ENCODE measurements at places on chromosomes 3 and 15. TPM values are rescaled to one million over a fixed set of nuclear protein-coding genes. Genes with fewer than 3 reads are reported as not detected.

Gene CDHR4
- total RNA-seq, result not detected

- H3K4me1 ChIP-seq, result no peaks in the 10 kb centered on the region
- no peak overlapping the region for H3K4me3 ChIP-seq
- H3K27me3 ChIP-seq, result peaks cover 9% of the 10 kb centered on the region
- H3K36me3 ChIP-seq, result no peaks in the 10 kb centered on the region
Observed at GRCh38 chr3:126365351-126366277, 8.4 kb upstream of the KLF15 start.

Gene CRABP1
- not detected for total RNA-seq

DNA sequence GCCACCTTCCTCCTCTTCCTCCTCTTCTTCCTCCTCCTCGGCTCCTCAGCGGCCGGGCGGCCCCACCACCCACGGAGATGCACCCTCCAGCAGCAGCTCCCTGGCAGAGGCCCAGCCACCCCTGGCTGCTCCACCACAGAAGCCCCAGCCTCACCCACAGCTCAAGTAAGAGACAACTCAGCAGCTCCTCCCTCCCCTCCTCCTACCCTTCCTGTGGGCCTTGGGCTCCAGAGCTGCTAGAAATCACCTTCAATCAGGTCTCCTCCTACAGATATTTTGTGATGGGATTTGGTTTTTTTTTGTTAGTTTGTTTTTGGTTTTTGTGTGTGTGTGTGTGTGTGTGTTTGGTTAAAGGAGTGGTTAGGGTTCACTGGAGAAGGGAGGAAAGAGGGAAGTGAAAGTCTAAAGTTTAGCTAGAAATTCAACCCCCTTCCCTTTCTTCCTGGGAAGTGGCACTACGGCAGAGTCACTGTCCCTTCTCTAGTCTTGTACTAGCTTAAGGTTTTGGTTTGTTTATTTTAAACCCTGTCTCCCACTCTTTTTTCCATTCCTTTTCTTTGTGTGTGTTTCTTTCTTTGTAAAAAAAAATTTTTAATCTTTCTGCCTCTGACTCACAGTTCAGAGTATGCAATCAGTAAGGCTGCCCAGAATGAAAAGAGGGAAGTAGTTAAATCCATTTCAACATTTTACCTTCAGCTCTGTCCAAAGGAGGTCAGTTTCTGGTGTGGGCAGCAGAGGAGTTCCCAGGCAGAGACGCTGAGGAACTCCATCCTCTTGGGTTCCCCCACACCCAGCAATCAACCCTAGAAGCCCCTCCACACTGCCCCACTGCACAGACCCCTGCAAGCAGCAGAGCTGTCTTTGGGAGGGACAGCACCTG lies 29.0 kb upstream of the TIMP4 start:
- H3K4me1 ChIP-seq, result peaks cover 15% of the 10 kb centered on the region
- no peaks in the 10 kb centered on the region for H3K36me3 ChIP-seq
- no peaks in the 10 kb centered on the region for H3K27me3 ChIP-seq

- peaks cover 20% of the 10 kb centered on the region for H3K4me1 ChIP-seq
- no peak for DNase-seq
- peaks cover 56% of the 10 kb centered on the region for H3K27me3 ChIP-seq
- peak overlapping the region; percentile 33 for H3K27ac ChIP-seq
- H3K36me3 ChIP-seq, result peaks cover 2% of the 10 kb centered on the region
- peak overlapping the region; percentile 66 for H3K4me3 ChIP-seq
Observed at GRCh38 chr3:136818191-136818768, 646 bp upstream of the SLC35G2 start.

Gene KNG1
- total RNA-seq, result not detected

- no peaks in the 10 kb centered on the region for H3K4me1 ChIP-seq
- no peaks in the 10 kb centered on the region for H3K27me3 ChIP-seq
- H3K27ac ChIP-seq, result no peak overlapping the region
- no peaks in the 10 kb centered on the region for H3K36me3 ChIP-seq
- H3K4me3 ChIP-seq, result no peak overlapping the region
Observed at GRCh38 chr3:52299247-52299878, 11.7 kb downstream of the GLYCTK start.

DNA sequence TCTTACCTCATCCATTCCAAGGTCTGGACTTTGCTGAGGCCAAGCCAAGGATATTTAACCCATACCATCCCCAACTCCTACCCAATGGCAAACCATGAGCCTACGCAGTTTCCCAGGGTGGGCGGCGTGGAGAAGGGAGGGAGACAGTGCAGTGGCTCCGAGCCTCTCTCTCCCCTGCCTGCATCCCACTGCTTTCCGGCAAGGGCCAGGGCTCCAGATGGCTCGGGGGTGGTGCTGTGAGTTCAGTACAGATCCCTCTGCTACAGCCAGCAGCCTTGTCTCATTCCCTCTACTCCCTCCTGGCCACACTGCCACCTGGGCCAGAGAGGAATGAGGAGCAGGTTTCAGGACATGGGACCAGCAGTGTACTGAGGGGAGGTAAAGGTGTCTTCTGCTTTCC lies 44.3 kb upstream of the APEH start:
- H3K4me3 ChIP-seq, result no peak overlapping the region
- no peak for DNase-seq
- no peak overlapping the region for H3K27ac ChIP-seq

DNA sequence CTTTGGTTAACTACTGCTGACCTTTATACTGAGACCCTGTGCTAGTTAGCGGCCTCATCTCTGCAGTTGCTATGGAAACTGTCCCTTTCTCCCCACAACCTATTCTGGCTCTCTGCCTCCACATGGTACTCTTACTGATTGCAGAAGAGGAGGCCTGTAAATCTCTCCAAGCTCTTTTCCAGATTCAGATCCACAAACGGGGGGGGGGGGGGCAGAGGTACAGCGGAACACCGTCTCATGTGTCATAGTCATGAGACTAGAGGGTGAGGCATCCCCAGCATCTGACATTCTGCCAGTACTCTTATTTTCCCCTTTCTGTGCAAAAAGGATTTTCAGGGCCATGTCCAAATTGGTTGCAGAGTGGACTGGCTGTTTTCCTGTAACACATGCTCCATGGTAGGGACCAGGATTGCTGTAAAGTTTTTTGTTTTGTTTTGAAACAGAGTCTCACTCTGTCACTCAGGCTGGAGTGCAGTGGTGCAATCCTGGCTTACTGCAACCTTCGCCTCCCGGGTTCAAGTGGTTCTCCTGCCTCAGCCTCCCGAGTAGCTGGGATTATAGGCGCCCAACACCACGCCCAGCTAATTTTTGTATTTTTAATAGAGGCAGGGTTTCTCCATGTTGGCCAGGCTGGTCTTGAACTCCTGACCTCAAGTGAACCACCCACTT lies 8.3 kb upstream of the MAP1A start:
- H3K36me3 ChIP-seq, result peaks cover 7% of the 10 kb centered on the region
- peak overlapping the region; percentile 96 for H3K4me3 ChIP-seq
- H3K27me3 ChIP-seq, result peaks cover 7% of the 10 kb centered on the region
- DNase-seq, result no peak

DNA sequence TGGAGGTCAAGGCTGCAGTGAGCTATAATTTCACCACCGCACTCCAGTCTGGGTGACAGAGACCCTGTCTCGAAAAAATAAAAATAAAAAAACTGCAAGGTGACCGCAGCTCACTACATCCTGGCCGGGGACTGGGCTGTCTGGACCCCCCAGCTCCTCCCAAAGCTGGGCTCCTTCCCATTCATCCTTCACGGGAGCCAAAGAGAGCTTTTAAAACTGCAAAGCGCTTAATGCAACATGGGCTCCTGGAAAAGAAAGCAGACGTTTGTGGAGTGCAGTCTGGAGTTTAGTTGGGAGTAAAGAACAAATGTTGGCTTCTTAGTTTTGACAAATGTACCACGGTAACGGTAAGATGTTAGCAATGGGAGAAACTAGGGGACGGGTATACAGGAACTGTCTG lies 12.1 kb downstream of the PLXND1 start:
- no peak for DNase-seq
- peaks cover 22% of the 10 kb centered on the region for H3K4me1 ChIP-seq
- no peak overlapping the region for H3K4me3 ChIP-seq
- peaks cover 60% of the 10 kb centered on the region for H3K27me3 ChIP-seq

GRCh38 chr3:37700466-37701248 lies 161.0 kb upstream of the CTDSPL start:
- H3K36me3 ChIP-seq, result no peaks in the 10 kb centered on the region
- no peak overlapping the region for H3K27ac ChIP-seq
- peaks cover 18% of the 10 kb centered on the region for H3K27me3 ChIP-seq
- H3K4me3 ChIP-seq, result no peak overlapping the region
- H3K4me1 ChIP-seq, result no peaks in the 10 kb centered on the region
- DNase-seq, result no peak

Gene BCL6
- total RNA-seq, result 12.7 TPM

GRCh38 chr3:102200560-102200959 lies 234.3 kb upstream of the ZPLD1 start:
- no peaks in the 10 kb centered on the region for H3K27me3 ChIP-seq
- no peak overlapping the region for H3K4me3 ChIP-seq
- H3K36me3 ChIP-seq, result no peaks in the 10 kb centered on the region
- H3K4me1 ChIP-seq, result no peaks in the 10 kb centered on the region

- H3K27ac ChIP-seq, result peak overlapping the region; percentile 7
- peak; percentile 70 for DNase-seq
- peaks cover 14% of the 10 kb centered on the region for H3K36me3 ChIP-seq
Observed at GRCh38 chr3:38004415-38005075, 14.0 kb downstream of the VILL start.

DNA sequence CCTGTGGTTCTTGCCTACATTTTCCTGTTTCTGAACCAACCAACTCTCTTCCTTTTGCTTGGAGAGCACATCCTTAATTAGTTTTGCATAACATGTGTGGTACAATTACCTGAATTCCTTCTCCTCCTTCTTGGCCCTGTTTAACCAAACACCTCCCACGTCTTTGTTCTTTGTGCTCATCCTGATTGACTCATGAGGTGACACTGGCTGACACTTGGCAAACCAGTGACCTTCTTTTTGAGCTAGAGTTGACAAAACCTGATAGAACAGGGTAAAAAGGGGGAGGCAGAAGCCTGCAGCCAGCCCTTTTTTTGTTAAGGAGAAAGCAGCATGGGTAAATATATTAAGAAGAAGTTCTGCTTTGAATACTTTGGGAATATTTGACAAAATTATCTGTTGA lies 99.2 kb upstream of the SAMMSON start:
- no peak for DNase-seq
- H3K36me3 ChIP-seq, result no peaks in the 10 kb centered on the region
- H3K4me1 ChIP-seq, result no peaks in the 10 kb centered on the region
- no peaks in the 10 kb centered on the region for H3K27me3 ChIP-seq

DNA sequence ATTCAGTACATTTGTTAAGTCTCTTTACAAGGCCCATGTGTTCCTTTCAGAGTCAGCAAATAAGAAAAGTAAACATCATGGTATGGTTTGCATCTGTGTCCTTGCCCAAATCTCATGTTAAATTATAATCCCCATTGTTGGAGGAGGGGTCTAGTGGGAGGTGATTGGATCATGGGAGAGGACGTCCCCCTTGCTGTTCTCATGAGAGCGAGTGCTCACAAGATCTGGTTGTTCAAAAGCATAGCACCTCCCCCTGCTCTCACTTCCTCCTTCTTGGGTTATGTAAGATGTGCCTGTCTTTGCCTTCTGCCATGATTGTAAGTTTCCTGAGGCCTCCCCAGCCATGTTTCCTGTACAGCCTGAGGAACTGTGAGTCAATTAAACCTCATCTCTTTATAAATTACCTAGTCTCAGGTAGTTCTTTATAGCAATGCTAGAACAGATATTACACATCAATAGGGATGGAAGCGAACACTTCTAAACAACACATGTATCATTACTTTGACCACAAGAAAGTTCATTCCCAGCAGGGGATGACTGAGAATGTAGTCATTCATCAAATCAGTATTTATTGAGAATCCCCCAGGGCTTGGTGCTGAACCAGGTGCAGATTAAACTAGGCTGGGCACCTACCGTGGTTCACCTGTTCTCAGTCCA lies 4.1 kb downstream of the EFCAB12 start:
- peaks cover 5% of the 10 kb centered on the region for H3K27me3 ChIP-seq
- no peak overlapping the region for H3K27ac ChIP-seq
- H3K4me1 ChIP-seq, result peaks cover 24% of the 10 kb centered on the region
- no peak overlapping the region for H3K4me3 ChIP-seq
- H3K36me3 ChIP-seq, result peaks cover 4% of the 10 kb centered on the region

- H3K27me3 ChIP-seq, result no peaks in the 10 kb centered on the region
- DNase-seq, result no peak
- H3K27ac ChIP-seq, result no peak overlapping the region
- no peaks in the 10 kb centered on the region for H3K4me1 ChIP-seq
- H3K36me3 ChIP-seq, result no peaks in the 10 kb centered on the region
Observed at GRCh38 chr3:24507776-24508422, 13.2 kb upstream of the THRB start.

GRCh38 chr3:30012941-30013543 lies 593.4 kb upstream of the TGFBR2 start:
- no peaks in the 10 kb centered on the region for H3K4me1 ChIP-seq
- no peaks in the 10 kb centered on the region for H3K27me3 ChIP-seq
- H3K4me3 ChIP-seq, result no peak overlapping the region
- no peaks in the 10 kb centered on the region for H3K36me3 ChIP-seq

Gene CCDC174
- 20.9 TPM for total RNA-seq

Gene SLC12A1
- not detected for total RNA-seq

GRCh38 chr3:47512416-47513124 lies 942 bp downstream of the ELP6 start:
- H3K36me3 ChIP-seq, result peaks cover 18% of the 10 kb centered on the region
- peak overlapping the region; percentile 97 for H3K27ac ChIP-seq
- peaks cover 21% of the 10 kb centered on the region for H3K4me1 ChIP-seq
- peak; percentile 42 for DNase-seq
- H3K4me3 ChIP-seq, result peak overlapping the region; percentile 95

Gene CKMT1B
- total RNA-seq, result not detected

DNA sequence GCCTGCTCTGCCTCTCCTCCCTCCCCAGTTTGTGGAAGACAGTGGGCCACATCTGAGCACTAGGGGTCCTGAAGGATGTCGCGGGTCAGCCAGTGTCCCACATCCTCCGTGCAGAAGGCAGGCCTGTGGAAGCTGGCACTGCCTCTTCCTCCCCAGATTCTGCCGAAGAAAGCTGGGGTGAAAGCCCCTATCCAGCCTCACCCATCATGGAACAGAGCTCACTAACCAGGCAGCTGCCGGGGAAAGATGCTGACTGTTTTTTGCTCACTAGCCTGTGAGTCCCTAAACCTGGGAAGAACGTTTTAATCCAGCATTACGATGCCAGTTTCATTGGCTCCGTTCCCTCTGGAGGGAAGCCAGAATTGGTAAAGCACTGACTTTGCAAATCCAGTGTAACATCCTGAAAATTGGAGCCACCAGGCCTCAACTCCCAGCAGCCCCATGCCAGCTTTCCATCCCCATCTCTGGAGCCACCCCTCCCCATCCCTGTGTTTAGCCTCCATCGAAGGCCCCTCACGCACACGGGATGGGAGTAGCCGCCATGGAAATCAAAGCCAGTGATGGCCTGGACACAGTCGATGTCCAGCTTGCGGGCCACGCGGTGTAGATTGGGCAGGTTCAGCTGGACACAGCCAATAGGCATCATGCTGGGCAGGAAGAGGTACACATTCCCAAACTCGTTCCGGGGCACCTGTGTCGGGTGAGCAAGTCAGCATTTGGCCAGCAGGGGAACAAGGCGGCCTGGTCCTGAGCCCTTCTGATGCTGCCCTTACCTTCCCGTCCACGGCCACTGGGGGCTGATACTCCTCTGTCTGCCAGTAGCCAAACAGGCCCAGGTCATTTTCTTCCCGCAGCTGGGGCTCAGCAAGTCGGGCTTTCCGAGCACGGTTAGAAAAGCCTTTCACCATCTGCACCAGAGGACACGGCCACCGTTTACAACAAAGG lies 23.5 kb downstream of the TMEM43 start:
- H3K36me3 ChIP-seq, result peaks cover 23% of the 10 kb centered on the region
- peak overlapping the region; percentile 52 for H3K27ac ChIP-seq
- no peaks in the 10 kb centered on the region for H3K27me3 ChIP-seq
- DNase-seq, result no peak
- H3K4me3 ChIP-seq, result no peak overlapping the region

Gene TMC3
- total RNA-seq, result not detected

GRCh38 chr3:42501681-42502428 lies 588 bp upstream of the VIPR1 start:
- H3K27me3 ChIP-seq, result peaks cover 26% of the 10 kb centered on the region
- H3K36me3 ChIP-seq, result no peaks in the 10 kb centered on the region
- peak; percentile 67 for DNase-seq
- peak overlapping the region; percentile 78 for H3K4me3 ChIP-seq
- H3K4me1 ChIP-seq, result peaks cover 40% of the 10 kb centered on the region

Gene SNURF
- total RNA-seq, result 7.3 TPM
